ENCODE measurements at places on chromosomes 6 and 20. TPM values are rescaled to one million over a fixed set of nuclear protein-coding genes. Genes with fewer than 3 reads are reported as not detected.

DNA sequence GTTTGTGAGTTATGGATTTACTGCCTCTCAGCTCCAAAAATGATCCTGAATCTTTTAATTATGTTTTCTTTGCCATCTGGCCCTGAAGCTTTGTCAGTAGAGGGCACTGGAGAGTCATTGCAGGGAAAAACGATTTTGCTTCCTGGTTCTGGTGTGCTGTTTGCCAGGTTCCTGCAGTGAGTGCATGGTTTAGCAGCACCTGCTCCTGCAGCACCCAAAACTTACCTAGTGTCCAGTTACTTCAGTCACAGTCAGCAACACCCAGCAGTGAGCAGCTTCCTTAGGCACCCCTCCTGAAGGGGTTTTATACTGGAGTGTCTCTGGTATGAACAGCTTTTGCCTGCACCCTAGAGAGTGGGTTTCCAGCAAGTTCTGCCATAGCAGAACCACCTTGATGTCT is 6.0 kb upstream of the TRIM26 start:
- peak; percentile 44 for DNase-seq

- no peak for DNase-seq
These were observed 37.6 kb upstream of the CST7 start for GRCh38 chr20:24911461-24911860.

Gene ISM1
- 0.11 TPM for total RNA-seq

Gene NDRG3
- total RNA-seq: 18.3 TPM

GRCh38 chr6:12351672-12352071 is 61.5 kb downstream of the EDN1 start:
- DNase-seq: no peak

- DNase-seq: peak; percentile 19
These were observed 38.3 kb upstream of the ATXN1 start for GRCh38 chr6:16799279-16800193.
